NCI-H526 (cell line): ENCODE measurements at places on chromosomes 1 and 21.

GRCh38 chr1:42209526-42210251 lies 45.1 kb upstream of the GUCA2A start:
- no peak for DNase-seq

- no peak for DNase-seq
These were observed 44.5 kb downstream of the SLC2A1 start for GRCh38 chr1:42914092-42914627.

GRCh38 chr1:167878372-167879160 lies 35.4 kb downstream of the ADCY10 start:
- no peak for DNase-seq

GRCh38 chr21:46120301-46121285 lies 22.7 kb downstream of the COL6A2 start:
- DNase-seq = no peak

DNA sequence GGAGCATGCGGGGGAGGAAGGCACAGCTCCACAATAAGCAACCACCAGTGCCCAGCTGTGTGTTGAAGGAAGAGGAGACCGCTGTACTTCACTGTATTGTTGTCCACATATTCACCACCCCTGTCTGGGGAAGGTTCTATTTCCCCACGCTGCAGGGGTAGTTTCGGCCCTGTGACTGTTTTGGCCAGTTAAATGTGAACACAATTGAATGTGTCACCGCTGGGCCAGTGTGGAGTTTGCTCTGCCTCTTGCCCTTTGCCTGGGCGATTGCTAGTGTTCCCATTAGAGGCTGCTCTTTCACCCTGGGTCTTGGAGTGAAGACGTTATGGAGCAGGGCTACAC lies 32.6 kb downstream of the UBE4B start:
- DNase-seq = no peak

DNA sequence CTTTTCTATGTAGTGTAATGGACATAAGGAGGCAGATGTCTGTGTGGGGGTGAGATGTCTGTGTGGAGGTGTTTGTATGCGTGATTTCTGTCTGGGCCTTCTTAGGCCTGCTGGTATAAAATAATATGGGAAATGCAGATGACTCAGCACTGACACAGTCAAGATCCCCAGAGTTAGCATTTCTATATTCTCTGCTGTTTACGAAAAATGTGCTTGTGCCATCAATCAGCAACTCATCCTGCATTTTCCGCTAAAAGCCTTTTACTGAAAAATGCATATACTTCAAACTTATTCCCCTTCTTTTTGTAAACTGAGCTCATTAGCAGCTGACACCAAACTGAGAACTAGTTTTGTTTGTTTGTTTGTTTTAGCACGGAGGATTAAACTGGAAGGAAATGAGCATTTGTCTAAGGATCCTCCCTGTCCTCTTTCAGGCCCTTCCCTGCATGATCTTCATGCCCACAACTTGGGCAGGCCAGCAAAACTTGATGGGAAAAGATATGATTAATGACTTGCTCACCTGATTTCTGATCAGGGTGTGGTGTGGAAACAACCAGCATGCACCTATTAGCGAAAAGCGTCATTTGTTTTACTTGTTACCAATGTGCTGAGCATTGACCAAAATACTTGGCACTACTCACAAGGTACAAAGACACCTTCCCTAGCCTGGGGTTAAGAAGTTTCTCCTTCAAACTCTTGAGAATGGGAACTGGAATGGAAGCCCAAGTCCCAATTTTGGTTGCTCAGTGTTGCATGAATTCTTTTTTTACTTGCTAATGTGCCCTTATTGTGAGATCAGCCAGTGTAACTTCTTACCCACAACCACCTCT lies 77.4 kb downstream of the NDUFS5 start:
- no peak for DNase-seq

DNA sequence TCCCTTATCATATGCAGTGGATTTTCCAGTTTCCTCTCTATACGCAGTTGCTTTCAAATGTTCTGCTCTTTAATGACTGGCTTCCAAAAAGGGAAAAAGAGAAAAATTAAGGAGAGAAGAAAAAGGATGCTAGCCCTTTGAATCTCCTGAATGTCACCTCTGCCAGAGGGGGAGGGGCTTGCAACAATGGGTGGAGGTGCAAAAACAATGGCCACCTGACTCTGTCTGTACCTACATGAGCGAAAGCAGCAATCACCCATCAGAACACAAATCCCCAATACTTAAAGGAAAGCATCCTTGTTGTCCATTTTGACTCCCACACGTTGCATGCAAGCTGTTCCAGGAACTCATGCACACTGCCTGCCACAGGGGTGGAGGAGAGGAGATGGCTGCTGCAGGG lies 61.2 kb downstream of the CCDC30 start:
- no peak for DNase-seq
